ENCODE measurements at places on chromosomes 4 and X.
A peak's percentile ranks its signal among the peaks of the same experiment; 100 is the strongest.

DNA sequence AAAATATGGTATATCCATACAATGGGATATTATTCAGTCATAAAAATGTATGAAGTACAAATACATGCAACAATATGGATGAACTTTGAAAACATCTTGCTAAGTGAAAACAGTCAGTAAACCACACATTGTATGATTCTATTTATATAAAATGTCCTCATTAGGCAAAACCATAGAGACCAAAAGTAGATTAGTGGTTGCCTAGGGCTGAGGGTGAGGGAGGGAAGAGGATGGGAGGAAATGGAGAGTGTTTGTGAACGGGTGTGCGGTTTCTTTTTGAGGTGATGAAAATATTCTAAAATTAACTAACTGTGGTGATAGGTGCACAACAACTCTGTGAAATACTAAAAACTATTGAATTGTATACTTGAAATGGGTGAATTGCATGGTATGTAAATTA, 29.6 kb downstream of the TEX11 start:
- DNase-seq = no peak

DNA sequence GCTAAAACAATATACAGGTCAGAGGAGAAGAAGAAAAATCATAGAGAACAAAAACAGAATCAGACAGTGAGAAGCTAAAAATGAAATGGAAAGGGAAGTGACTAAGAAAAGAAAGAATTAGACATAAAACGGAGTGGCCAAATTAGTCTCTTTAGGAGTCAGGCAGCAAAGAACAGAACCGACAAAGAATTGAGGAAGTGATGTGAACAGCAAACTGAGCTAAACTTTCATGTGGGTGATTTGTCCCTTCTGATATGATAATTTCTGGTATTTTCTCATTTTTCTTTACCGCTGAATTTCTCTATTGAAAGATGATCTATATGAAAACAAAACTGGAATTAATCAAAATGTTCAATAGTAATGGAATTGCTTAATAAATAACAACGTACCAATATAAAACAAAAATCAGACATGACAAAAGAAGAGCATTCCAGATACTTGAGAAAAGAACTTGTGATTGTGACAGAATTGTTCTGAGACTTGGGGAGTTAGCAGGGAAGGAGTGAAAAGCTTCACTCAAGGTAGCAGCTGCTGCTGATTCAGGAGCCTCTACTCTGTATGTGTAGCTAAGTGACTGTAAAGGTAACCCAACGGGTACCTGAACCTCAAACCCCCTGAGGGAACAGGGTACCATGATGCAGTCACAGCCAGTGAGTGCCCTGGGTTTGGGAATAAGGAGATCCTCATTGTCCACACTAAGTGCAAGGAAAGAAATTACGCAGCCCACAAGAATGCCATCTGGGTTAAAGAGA, 8.8 kb downstream of the TAPT1 start:
- no peak for DNase-seq

DNA sequence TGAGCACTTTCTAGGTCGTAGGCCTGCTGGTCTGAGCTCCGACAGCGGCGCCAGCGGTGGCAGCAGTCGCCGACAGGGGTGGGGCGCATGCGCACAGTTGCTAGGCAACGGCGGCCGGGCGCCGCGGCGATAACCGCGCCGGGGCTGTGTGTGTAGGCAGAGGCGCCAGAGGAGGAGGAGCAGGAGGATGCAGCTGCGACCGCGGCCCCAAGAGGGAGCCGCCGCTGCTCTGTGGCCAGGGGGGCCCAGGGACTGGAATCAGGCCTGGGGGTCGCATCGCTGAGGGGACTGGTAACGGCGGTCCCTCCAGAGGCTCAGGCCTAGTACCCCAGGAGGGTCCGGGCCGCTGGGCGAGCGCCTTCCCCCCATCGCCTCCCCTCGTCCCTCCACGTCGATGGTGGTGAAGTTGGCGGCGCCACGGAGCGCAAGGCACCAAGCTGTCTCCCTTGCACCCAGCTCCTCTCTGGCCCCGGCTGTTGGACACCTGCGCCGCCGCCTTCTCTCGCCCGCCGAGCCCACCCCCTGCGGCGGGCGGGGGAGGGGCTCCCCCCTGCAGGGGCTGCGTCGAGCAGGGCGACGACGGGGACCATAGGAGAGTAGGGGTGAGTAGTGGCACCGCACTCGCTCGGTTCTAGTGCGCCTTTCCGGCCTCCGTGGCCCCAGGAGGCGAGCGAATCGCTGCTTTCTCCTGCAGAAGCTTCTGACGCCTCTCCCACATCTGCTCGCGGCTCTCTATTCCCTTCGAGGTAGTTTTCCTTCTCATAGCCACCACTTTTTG, 58.6 kb upstream of the ZC4H2 start:
- peak; percentile 76 for DNase-seq

DNA sequence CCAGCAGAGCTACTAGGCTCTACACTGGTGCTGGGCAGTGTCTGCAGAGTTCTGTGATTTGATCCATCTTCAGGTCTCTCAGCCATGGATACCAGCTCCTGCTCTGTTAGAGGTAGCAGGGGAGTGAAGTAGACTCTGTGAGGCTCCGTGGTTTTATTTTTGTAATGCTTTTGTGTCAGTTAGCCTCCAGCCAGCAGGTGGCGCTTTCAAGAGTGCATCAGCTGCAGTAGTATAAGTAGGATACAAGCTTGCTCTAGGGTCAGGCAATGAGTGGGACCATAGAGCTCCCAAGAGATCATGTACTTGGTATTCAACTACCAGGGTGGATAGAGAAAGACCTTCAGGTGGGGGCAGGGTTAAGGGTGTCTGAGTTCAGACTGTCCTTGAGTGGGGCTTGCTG, 362.5 kb upstream of the TRAM1L1 start:
- DNase-seq = peak; percentile 2
